Endothelial cell (in vitro differentiated cells): ENCODE measurements at places on chromosomes 7 and 10.

- no peak for DNase-seq
Measured at GRCh38 chr10:61354401-61354975, 98.7 kb downstream of the TMEM26 start.

GRCh38 chr10:102227050-102227449 lies 951 bp downstream of the ELOVL3 start:
- no peak for DNase-seq

- no peak for DNase-seq
Measured at GRCh38 chr7:41592794-41593193, 110.1 kb downstream of the INHBA start.

- no peak for DNase-seq
Measured at GRCh38 chr10:8305876-8306652, 251.6 kb downstream of the GATA3 start.
